ENCODE measurements at places on chromosomes 3 and 15.

DNA sequence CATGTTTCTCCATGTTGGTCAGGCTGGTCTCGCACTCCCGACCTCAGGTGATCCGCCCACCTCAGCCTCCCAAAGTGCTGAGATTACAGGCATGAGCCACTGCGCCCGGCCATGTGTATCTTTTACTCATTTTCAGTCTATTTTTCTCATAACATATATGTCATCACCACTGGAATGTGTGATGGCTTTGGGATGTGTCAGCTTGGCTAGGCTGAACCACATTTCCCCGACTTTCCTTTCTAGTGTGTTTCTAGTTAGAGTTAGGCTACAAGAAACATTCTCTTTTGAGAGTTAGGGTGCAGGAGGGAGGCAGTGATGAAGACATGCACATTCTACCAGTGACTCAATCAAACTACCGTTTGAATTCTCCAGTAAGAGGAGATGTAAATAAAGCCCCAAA is 444.9 kb upstream of the THBS1 start:
- no peak for DNase-seq

DNA sequence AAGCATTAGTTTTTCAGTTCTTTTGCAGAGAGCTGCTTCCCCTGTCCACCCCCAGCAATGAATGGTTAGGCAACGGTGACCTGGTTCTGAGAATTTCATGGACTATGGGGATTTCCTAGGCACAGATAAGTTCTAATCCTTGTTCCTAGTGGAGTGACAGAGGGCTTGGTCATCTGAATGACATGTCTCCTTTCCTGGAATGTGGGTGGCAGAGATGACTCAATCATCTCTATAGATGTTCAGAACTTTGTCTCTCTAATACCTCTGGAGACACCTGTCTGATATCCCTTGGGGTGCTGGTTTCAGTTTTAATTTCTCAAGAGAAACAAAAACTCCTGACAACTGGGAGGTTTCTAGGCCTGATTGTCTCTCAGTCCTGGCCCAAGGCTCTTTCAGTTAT is 10.4 kb downstream of the PLA2G4E start:
- DNase-seq: peak; percentile 44

GRCh38 chr15:45121706-45122417 is 7.7 kb downstream of the DUOXA2 start:
- no peak for DNase-seq

- no peak for DNase-seq
Measured at GRCh38 chr15:88337993-88338392, 81.5 kb upstream of the NTRK3 start.

DNA sequence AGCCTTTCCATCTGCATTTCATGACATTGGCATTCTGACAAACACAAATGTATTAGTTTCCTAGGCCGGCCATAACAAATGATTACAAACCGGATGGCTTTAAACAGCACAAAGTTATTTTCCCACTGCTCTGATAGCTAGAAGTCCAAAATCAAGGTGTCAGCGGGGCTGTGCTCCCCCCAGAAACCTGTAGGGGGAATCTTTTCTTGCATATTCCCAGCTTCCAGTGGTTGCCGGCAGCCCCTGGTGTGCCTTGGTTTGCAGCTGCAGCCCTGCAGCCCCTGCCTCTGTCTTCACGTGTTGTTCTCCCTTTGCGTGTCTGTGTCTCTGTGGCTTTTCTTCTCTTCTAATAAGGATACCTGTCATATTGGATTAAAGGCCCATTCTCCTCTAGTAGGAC is 79.0 kb upstream of the CDV3 start:
- no peak for DNase-seq

- DNase-seq: no peak
Measured at GRCh38 chr15:65115542-65115941, 542 bp upstream of the UBAP1L start.

- no peak for DNase-seq
Measured at GRCh38 chr3:129425619-129426018, 2.8 kb downstream of the EFCAB12 start.

DNA sequence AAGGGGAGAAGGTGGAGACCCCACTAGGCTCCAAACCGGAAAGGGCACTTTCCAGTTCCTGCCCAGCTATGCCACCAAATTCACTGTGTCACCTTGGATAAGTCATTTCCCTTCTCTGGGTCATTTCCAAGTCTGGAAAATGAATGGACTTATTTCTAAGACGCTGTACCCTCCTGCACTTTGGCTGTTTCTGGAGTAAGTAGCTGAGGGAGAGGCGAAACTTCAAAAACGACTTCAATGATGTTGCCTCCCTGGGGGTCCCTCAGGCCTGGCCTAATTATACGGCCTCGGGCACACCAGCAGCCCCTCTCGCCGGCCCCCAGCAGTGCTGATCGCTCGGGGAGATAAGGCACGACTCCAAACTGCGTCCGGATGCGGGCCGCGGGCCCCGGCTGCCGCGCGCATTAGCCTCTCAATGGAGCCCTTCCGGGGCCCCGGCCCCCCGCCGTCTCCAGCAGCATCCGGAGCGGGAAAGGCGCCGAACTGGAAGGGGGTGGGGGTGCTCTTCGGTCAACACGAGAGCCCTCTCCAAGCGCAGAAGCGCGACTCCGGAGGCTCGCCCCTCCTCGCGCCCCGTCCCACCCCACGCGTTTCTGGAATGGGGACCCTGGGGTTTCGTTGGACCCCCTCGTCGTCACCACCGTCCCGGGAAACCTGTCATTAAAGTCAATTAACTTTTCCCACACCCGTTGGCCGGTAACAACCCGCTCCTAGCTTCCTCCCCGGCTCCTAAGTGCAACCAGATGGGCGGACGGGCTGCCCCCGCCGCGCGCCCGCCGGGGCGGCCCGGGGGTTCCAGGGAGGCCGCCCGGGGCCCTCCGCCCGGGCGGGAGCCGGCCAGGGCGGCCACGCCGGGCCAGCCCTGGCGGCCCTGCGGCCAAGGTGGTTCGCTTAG is 4.8 kb downstream of the HES1 start:
- peak; percentile 42 for DNase-seq

DNA sequence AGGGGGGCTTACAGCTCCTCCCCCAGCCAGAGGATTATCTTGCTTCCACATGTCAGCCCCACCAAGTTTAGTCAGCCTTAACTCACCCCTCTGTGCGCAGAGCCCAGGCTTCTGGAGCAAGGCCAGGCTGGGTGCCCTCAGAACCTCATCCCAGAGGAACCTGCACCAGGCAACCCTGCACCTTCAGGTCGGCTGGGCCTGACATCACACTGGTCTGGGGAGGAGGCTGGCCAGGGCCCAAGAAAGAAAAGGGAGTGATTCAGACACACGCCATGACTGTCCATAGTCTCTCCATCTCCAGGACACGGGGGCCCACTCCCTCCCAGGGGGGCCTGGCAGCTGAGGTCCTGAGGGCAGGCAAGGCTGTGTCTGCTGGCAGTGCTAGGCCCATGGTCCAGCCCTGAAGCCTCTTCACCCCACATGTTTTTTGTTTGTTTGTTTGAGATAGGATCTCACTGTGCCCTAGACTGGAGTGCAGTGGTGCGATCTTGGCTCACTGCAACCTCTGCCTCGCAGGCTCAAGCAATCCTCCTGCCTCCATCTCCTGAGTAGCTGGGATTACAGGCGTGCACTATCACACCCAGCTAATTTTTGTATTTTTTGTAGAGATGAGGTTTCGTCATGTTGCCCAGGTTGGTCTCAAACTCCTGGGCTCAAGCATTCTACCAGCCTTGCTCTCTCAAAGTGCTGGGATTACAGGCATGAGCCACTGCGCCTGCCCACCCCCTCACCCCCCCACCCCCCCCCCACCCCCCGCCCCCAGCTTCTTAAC is 11.1 kb downstream of the TNK2 start:
- DNase-seq: no peak

DNA sequence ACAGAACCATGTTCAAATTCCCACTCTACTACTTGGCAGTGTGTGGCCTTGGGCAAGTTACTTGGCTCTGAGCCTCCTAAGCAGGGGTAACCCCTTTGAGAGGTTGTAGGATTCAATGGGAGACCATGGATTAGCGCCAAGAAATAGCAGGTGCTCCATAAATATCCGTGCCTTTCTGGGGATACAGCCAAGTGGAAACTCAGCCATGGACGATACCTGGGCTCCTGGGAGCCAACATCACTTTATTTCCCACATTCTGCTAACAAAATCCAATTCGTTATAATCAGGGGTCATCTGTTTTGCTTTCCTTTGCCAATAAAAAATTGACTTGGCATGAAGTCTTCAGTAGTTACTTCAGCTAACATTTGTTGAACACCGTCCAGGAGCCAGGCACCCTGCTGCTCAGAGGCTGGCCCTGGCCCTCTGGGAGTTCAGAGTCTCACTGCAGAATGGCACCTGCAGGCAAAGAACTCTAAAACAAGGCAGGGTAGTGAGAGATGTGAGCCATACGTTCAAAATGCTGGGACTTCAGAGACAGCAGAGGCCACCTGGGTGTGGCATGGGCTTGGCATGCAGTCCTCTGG is 42.3 kb downstream of the ZDHHC19 start:
- DNase-seq: no peak

DNA sequence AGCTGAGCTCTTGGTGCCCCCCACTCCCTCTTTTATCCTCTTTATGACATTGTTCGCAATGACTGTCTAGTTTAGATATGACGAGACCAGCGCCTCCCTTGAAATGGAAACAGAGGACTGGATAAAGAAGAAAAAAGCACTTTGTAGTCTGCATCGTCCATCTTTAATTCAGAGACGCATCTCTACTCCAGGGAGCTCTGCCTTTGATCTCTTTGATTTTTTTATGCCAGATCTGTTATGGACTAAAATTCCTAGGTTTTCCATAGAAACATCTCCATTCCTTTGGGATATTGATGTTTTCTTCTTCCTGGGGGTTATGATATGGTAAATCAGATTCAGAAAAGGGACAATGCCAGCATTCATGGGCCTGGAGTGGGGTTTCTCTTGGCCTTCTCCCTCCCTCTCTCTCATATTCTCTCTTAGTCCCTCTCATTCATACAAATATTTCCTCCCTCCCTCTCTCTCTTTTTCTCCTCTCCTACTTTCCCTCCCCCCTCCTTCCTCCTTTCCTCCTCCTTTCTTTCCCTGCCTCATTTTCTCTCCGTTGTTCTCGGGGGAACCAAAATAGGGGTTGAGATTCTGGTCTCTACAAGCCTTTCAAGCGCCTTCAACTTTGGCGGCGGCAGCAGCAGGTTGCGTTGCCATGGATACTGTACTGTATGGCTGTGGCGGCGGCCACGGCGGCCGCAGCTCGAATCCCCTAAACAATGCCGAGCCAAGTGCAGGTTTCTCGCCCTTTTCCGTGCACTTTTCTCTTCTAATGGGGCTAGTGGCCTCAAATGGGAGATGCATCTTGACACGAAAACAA is 45.5 kb downstream of the ZIC4 start:
- no peak for DNase-seq

DNA sequence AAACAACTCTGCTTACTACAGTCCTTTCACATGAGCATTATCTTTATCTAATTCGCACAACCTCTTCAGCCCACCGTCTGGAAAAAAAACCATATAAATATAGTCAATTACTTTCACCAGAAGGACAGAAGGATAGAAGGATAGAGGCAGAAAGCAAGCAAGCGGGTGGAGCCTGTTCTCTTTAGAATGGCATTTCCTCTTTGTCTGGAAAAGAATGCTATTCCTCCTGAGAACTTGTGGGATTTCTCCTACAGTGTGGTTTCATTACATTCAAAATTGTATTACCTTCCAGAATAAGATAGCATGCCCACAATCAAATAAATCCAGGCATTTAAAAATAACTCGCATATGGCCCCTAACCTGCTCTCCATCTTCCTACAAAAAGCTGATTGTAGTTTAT is 23.1 kb downstream of the SLC30A4 start:
- no peak for DNase-seq

DNA sequence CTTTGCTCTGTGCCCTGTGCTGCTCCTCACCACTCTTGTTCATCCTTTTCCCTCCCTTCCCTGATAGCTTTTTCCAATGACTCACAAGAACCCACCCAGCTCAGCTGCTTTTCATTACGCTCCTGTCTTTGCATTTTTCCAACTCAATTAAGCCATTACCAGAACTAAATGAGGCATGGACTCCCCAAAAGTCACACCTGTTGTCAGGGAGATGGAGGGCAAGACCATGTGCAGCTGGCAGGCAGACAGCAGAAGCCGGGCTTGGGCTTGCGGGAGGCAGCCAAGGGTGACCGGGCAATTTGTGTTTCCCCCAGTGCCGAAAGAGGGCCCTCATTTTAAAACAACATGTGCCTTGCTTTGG is 64.3 kb downstream of the CASR start:
- no peak for DNase-seq

- no peak for DNase-seq
Measured at GRCh38 chr15:69786136-69786701, 311.5 kb downstream of the TLE3 start.

DNA sequence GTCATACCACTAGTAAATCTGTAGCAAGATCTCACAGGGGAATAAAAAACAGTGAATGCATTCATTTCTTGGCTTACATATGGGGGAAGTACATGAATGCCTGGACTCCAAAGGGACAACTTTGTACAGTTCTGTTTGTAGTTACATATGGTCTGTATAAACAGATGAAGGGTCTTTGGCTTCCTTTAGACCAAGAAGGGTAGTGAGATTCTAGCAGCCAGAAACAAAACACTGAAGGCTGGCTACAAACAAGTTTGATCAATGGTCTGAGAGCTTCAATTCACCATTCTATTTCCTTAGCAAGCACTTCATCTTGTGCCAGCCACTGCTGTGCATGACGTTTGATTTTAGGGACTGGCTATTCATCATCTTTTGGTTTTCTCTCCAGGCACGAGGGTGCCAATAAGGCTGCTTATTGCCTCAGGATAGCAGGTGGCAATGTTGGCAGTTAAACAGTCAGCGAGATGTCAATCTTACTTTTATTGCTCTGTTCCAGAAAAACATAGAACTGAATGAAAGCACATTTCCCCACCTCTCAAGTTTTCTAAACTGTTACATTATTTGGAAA is 313.7 kb upstream of the COL8A1 start:
- DNase-seq: no peak

GRCh38 chr3:120212505-120212904 is 72.5 kb downstream of the GPR156 start:
- DNase-seq: no peak

DNA sequence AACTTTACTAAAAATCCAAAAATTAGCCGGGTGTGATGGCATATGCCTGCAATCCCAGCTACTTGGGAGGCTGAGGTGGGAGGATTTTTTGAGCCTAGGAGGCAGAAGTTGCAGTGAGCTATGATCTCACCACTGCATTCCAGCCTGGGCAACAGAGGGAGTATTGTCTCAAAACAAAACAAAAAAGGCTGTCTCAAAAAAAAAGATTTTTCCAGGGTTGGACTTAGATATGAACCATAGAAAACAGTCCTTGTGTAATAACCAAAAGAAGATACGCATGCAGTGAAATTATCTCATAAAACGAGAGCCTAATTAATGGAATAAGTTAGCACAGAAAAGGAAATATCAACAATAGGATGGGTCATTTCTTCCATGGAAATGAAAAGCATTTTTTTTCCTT is 320.4 kb upstream of the RASGRP1 start:
- DNase-seq: no peak

- no peak for DNase-seq
Measured at GRCh38 chr3:51004235-51004634, 329.5 kb downstream of the DOCK3 start.
